ENCODE measurements at places on chromosomes 5 and 9. TPM values are rescaled to one million over a fixed set of nuclear protein-coding genes. Genes with fewer than 3 reads are reported as not detected.

The TYRP1 gene
- total RNA-seq: not detected

The TAF11L7 gene
- total RNA-seq: not detected

The PCDHA5 gene
- 0.46 TPM for total RNA-seq

The FCN1 gene
- total RNA-seq: 2.8 TPM

DNA sequence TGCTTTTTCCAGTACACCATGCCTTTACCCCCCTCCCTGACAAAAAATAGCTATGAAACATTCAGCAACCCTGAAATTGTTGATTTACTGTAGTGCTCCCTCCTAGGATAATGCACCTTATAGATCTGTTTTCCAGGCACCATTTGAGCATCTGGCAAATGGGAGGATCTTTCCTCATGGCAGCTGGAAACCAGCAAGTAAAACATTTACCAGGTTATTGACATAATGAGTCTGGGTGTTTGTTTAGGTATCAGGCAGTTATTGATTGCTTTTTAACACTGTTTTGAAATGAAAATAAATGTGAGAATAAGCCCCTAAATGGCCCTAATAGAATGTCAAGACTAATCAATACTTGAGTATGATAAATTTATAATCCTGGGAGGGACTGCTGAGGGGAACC lies 57.3 kb upstream of the KLF4 start:
- DNase-seq: peak; percentile 30
- H3K4me3 ChIP-seq: no peak overlapping the region
- H3K36me3 ChIP-seq: no peaks in the 10 kb centered on the region
- H3K27ac ChIP-seq: peak overlapping the region; percentile 17

DNA sequence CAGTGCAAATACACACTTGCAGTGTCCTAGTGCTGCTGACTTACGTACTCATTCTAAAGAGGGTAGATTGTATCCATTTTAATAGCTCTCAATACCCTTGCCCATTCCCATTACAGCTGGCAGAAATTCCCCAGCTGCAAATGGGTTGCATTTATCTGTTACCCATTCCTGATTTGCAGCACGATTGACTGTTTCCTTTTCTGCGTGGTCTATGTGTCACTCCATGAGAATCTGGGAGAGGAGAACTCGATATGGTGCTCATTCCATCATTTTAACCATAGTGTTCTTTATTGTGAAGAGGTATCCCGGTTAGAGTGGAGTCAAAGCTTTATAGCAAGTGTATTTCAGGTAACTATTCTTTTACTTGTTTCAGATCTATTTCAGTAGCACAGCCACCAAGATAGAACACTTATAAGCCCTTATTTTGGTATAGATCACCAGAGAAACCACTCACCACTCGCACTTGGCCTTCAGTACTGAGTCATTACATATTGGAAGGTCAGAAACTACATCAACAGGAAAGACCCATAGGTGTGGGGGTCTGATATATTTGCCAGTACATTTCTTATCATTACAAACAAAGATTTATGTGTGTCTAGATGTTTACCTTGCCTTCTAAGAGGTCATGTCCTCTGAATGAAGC lies 139.5 kb downstream of the MUSK start:
- no peaks in the 10 kb centered on the region for H3K4me1 ChIP-seq
- no peak overlapping the region for H3K4me3 ChIP-seq
- no peak for DNase-seq
- no peaks in the 10 kb centered on the region for H3K27me3 ChIP-seq

GRCh38 chr5:150255659-150256409 lies 33.7 kb downstream of the CAMK2A start:
- H3K4me3 ChIP-seq: no peak overlapping the region
- no peak overlapping the region for H3K27ac ChIP-seq
- no peaks in the 10 kb centered on the region for H3K36me3 ChIP-seq
- H3K4me1 ChIP-seq: no peaks in the 10 kb centered on the region

DNA sequence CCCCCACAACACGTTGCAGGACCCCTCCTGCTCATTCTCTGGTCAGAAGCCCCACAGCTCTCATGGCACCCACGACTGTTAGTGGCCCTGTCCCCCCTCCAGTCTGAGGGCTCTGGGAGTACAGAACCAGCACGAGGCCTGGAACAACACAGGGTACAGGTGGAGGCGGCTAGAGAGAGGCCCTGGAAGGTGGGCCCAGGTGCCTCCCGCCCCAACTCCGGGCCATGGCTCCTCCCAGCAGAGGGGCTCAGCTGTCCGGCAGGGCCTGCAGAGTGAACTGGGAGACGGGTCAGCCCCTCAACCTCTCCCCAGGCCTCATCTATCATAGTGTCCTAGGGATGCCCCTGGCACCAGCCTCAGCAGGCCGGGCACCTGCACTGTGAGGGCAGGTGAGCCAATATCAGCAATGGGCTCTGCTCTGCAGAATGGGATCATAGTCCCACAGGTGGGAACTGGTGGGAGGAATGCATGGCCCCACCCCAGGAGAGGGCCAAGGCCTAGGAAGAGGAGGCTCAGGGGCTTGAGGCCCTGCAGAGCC lies 58.6 kb downstream of the BARX1 start:
- H3K27ac ChIP-seq: no peak overlapping the region
- no peak for DNase-seq
- no peaks in the 10 kb centered on the region for H3K27me3 ChIP-seq
- no peak overlapping the region for H3K4me3 ChIP-seq

DNA sequence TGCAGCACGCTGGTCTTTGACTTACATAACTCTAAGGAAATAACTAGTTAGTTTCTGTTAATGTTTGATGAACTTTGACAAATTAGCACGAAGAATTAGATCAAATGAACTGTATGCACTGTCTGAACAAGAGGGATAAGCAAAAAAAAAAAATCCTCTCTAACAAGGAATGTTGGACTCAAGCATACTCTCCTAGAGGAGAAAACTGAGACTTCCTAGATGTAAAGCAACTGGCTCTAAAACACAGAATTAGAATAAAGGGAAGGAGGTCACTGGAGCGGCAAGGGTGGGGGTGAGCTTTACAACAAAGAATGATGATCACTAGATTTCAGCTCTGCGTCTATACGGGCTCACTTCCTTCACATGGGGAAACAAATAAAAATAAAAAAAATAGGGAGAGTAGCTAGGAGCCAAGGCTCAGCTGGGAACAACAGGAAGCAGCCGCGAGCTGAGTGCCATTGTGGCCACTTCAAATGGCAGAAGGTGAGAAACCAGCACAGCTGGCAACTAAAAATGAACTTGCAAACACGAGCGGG lies 48.7 kb upstream of the CEMIP2 start:
- H3K36me3 ChIP-seq: no peaks in the 10 kb centered on the region
- H3K27ac ChIP-seq: peak overlapping the region; percentile 17
- H3K27me3 ChIP-seq: no peaks in the 10 kb centered on the region
- no peaks in the 10 kb centered on the region for H3K4me1 ChIP-seq
- DNase-seq: no peak
- H3K4me3 ChIP-seq: no peak overlapping the region

Data from pancreas (tissue), 10 donors.